ENCODE measurements at places on chromosomes 12 and 14. TPM values are rescaled to one million over a fixed set of nuclear protein-coding genes. Genes with fewer than 3 reads are reported as not detected.

CDK4 gene
- 268 TPM for total RNA-seq

CLEC1B gene
- total RNA-seq: not detected

WASHC3 gene
- total RNA-seq: 27.7 TPM

AMDHD1 gene
- total RNA-seq: 2.6 TPM

CLEC4C gene
- not detected for total RNA-seq

DNAH10 gene
- 0.35 TPM for total RNA-seq

ZC3H10 gene
- total RNA-seq: 3.2 TPM

HAL gene
- 0.21 TPM for total RNA-seq

USP44 gene
- total RNA-seq: not detected

NINJ2 gene
- 0.49 TPM for total RNA-seq

IRF9 gene
- total RNA-seq: 14.5 TPM

CACNA1C gene
- not detected for total RNA-seq

OAS2 gene
- total RNA-seq: 0.15 TPM

AVPR1A gene
- not detected for total RNA-seq

ANO2 gene
- total RNA-seq: not detected

PPP1R12A gene
- total RNA-seq: 23.9 TPM

ING4 gene
- 17.6 TPM for total RNA-seq

DLK1 gene
- total RNA-seq: 0.42 TPM

MYO1H gene
- not detected for total RNA-seq

TOMM20L gene
- total RNA-seq: not detected

GPR84 gene
- total RNA-seq: not detected

RNF212B gene
- not detected for total RNA-seq

IGF1 gene
- 0.30 TPM for total RNA-seq

TCL1A gene
- total RNA-seq: not detected

PLEKHG3 gene
- 42.5 TPM for total RNA-seq

LHX5 gene
- not detected for total RNA-seq

FGF6 gene
- total RNA-seq: not detected

KRT79 gene
- 0.21 TPM for total RNA-seq

GALNT8 gene
- total RNA-seq: not detected

FOXN4 gene
- not detected for total RNA-seq

KRT83 gene
- total RNA-seq: 2.5 TPM

POTEG gene
- total RNA-seq: not detected

GALNT9 gene
- total RNA-seq: 6.8 TPM

LMO3 gene
- not detected for total RNA-seq

ASCL1 gene
- total RNA-seq: not detected

ST8SIA1 gene
- total RNA-seq: not detected

PLEKHG7 gene
- total RNA-seq: 0.10 TPM

CD163 gene
- total RNA-seq: not detected

EPYC gene
- not detected for total RNA-seq

TEX52 gene
- not detected for total RNA-seq

PA2G4 gene
- 323 TPM for total RNA-seq

LRFN5 gene
- total RNA-seq: not detected

SLC6A12 gene
- total RNA-seq: 1.3 TPM

WNT1 gene
- total RNA-seq: not detected

SOAT2 gene
- total RNA-seq: 0.23 TPM

Data from A549 treated with RU486 at 1 μM for 4 hours (cell line).